ENCODE measurements at places on chromosomes 4 and X.

DNA sequence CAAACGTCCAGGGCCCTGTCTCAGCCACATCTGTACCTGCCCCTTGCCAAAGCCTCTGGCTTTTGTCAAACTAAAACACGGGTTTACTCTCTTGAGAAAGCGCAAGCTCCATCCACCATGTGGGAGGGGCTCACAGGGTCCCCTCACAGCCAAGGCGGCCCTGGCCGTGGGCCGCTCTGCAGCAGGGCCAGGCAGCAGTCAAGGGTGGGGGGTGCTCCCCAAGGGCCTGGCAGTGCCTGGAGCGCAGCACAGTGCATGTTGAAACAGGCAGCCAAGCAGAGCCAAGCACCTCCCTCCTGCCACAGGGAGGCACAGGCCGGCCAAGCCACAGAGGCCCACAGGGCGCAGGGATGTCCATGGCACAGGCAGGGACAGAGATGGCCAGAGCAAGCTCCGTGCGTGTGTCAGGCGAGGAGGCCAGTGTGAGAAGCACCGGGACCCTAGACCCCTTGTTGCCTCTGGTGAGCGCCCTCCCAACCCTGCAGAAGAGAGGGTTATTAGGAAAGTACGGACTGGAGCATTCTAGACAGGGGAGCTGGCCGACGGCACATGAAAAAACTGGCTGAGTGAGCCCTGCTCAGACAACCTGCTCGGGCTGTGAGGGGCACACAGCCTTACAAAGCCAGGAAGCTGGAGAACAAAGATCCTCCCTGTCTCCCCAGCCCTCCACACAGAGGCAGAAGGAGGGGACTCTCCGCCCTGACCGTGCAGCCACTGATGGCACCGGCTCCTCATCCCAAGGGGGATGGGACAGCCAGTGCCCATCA is 39.0 kb downstream of the FAM53A start:
- no peak for DNase-seq

DNA sequence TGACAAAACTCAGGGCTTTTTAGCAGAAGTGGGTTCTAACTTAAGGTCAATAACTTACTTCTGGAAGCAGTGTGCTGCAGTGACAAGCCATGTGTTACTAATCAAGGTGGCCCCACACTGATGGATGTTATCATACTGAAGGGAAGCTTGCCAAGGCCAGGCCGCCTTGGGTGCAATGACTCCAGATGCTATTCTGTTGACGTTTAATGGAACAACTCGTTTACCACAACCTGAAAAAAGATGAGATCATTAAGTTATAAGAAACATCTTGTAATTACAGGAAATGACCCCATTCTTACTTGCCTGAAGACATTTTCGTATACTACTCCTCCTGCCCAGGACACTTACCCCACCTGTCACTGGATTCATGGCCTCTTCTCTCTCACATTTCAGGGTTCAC is 38.9 kb upstream of the TMPRSS11D start:
- DNase-seq, result no peak

DNA sequence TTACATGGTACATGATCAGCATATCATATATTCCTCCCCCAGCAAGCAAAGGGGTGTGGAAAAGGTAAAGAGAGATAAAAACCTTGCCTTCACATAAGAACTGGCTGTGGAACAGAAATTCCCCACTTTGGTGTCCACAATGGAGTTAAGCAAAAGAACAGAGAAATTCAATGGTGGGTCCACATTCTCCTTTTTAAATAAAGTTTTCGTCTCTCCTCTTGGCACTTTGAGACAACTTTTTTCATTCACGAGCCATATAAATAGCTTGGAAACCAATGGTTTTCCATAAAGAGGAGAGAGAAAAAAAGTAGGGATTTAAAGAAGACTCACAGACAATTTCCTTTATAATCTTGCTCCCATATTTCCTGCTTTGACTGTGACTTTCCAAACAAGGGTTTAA is 148.1 kb downstream of the TSPAN5 start:
- no peak for DNase-seq

GRCh38 chrX:13167481-13168231 is 123.2 kb upstream of the FAM9C start:
- no peak for DNase-seq

- DNase-seq, result no peak
These were observed 531 bp upstream of the GPRIN3 start for GRCh38 chr4:89308161-89308500.

DNA sequence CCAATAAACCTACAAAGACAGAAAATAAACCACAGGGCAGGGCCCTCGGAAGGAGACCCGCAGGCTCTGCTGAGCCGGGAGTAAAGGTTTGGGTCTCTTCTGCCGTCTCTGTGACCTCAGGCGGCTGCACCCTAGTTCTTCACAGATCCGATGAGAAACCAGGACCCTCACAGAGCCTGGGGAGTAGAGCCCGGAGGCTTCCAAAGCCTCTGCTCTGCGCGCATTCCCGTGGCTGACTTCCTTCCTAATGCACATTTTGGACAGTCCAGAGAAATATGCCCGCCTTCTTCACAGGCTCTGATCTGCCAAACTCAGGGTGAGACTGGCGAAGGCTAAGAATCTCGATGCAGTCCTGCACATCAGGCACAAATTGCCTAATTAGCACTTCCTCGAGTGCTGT is 245.5 kb downstream of the EVC2 start:
- DNase-seq, result no peak

DNA sequence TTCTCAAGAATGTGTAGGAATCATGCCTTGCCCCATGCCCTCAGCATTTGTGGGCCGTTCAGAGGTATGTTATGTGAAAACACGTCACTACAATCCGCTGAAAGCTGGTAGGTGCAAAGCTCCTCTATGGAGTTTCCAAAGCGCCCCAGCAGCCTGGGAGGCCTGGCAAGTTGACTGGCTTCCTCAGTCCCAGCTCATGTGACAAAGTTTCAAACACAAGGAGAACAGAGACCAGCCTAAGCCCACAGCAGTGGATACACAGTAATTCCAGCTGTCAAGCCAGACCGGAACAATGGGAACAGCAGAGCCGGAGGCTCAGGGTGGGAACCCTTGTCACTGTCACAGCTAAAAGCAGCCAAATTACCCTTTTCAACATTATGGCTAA is 33.5 kb downstream of the NAT8L start:
- DNase-seq, result no peak

DNA sequence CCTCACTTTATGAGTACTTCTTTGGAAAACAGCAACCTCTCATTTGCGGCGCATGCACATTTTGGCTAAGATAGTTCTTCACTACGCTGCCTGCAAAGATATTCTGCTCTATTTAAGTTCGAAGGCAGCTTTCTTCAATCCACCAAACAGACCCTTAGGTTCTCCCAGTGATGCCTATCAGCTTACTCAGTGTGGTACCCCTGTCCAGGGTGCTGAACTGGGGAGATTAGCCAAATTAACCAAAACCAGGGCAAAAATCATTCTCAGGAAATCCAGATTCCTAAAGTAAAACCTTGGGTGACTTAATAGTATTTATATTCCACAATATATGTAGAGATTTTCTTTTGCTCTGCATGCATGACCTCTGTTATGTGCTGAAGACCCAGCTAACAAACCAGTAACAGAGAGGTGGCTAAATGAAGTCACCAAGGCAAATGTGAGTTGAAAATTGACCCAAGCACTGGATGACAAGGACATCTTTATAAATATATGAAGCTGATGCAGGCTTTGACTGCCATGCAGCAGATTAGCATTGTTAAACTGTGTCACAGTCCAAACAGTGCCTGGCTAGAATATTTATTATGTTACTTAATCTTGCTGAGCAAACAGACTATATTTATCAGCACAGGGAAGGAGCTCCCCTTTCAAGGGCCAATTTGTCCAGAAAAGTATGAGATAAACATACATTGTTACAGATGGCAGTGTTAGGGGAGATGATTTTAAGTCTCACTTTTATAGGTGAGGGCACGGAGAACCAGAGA is 418.2 kb downstream of the STIM2 start:
- no peak for DNase-seq

- DNase-seq, result no peak
These were observed 2.2 kb upstream of the TMPRSS11E start for GRCh38 chr4:68445111-68445510.

DNA sequence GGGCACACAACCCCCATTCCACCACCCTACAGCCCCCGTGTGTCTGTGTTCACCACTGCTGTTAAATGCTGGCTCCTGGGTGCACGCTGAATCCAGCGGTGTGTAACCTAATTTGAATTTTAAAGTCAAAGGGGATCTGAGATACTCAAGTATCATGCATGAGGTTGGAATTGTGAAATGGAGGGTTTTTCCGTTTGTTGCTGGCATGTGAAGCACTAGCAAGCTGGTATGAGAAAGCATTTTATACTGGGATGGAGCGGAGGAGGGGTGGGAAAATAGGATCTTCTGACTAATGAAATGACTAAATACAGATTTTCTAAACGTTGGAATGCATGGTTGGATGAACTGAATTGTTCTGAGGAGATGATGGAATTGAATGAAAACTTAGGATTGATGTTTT is 36.9 kb upstream of the FAT1 start:
- no peak for DNase-seq

- DNase-seq, result no peak
These were observed 313.9 kb downstream of the MID1IP1 start for GRCh38 chrX:39115166-39115565.

GRCh38 chr4:24007860-24008261 is 118.0 kb upstream of the PPARGC1A start:
- no peak for DNase-seq

- DNase-seq, result no peak
These were observed 140.3 kb downstream of the INPP4B start for GRCh38 chr4:142705820-142706219.

GRCh38 chr4:17027495-17027894 is 129.1 kb upstream of the LDB2 start:
- DNase-seq, result no peak

DNA sequence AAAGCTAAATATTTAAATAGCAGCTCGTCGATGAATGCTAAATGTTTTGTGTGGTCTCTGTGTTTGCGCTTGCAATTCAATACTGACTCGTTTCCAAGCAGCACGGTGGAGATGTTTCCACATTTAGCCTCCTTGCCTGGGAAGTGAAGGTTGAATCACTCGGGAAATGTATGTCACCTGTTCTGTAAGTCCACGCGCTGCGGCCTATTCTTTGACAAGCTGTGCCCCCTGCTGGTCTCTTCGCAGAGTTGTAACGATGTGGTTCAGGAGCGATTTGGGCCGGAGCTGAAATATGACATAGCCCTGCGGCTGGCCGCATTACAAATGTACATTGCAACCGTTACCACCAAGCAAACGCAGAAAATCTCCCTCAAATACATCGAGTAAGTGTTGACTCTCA is 89.6 kb upstream of the PRPS2 start:
- DNase-seq, result no peak

- no peak for DNase-seq
These were observed 25.7 kb upstream of the TRPC3 start for GRCh38 chr4:121977251-121978171.

DNA sequence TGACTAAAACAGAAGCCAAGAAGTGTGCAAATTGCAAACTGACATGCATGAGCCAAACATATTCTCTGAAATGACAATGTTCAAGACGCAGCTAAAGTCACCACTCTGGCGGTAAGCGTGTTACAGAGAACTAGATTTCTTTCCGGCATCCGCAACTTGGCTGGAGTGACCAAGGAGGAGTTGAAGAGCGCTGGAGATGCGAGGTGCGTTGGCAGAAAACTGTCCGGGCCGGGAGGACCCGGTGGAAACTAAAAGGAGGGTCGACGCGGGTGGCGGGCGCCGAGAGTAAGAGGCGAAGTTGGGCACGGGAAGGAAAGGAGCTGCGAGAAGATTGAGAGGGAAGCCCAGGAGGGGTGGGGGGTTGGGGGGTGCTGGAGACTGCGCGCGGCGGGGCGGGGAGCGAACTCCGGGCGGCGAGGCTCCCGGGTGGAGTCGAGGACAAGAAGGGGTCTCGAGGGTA is 807 bp downstream of the SEL1L3 start:
- DNase-seq, result peak; percentile 65

- no peak for DNase-seq
These were observed 4.1 kb downstream of the S100G start for GRCh38 chrX:16654093-16654492.

- DNase-seq, result no peak
These were observed 433.0 kb downstream of the PCDH10 start for GRCh38 chr4:133581996-133582619.

- DNase-seq, result no peak
These were observed 18.8 kb downstream of the BMP3 start for GRCh38 chr4:81049330-81049729.

DNA sequence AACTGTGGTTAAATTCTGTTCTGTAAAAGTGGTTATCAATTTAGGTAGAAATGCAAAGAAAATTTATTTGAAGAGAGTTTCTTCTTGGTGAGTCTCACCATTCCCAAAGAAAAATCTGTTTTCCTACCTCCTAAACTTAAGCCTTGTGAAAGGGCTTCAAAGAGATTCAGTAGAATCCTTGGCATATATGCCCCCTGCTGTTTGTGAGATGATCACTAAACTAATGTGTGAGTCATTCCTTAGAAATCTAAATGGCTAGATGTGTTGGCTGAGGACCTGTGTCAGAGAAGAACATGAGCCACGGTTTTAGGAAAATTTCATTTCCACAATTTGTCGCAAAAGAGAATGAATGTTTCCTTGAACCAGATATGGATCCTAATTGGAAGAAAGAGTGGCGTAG is 260.9 kb downstream of the SLC7A11 start:
- DNase-seq, result no peak

GRCh38 chr4:155134136-155134535 is 74.3 kb upstream of the NPY2R start:
- no peak for DNase-seq

GRCh38 chr4:69849297-69849696 is 10.6 kb downstream of the SULT1E1 start:
- DNase-seq, result no peak

DNA sequence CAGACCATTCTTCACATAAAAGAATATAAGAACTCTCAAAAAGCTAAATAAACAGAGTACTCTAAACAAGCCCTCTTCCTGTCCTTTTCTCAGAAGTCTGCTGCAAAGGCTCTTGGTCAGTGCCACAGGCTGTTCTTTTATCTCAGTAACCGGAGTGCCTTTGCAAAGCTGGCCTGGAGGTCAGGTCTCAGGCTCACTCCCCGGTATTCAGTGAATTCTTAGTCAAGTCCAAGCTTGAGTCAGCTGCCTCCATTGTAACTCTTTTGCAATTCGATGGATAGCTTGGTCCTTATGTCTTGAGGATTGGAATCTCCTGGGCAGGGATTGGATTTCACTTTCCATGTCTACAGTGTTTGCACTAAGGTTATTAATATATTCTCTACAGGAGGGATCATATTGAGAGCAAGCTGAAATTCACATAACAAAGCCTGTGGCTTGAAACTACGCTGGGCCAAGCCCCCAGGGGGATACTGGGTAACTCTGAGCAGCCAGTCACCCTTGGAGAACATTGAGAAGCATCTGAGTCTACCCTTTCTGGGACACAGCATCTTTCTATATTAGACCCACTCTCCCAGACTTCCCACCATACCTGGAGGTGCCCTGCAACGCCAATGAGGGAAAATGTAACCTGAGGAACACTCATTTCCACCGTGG is 10.0 kb upstream of the HS6ST2 start:
- DNase-seq, result no peak

GRCh38 chr4:16264798-16265197 is 38.5 kb upstream of the TAPT1 start:
- DNase-seq, result no peak

GRCh38 chrX:110454336-110454735 is 95.7 kb downstream of the RTL9 start:
- no peak for DNase-seq

GRCh38 chrX:15170927-15171326 is 99.0 kb downstream of the ASB9 start:
- DNase-seq, result no peak
